ENCODE measurements at places on chromosomes 7 and 10.

DNA sequence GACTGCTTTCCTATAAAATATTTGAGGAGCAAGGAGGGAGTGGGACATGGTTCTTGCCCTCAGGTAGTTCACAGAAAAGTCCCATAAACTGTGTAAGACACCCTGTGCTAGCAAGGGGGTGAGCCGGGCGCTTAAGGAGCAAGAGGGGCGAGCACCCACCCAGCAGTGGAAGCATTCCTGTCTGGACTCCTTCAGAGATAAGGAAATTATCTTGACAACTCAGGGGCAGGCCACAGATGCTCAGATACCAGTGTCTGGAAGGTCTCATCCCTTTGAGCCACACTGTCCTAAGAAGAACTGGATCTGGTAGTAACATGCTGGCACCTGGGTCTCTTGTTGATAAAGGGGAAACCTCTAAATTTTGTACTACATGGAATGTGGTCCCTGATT is 54.1 kb downstream of the DAGLB start:
- no peak for DNase-seq

- DNase-seq, result no peak
These were observed 94.9 kb downstream of the AKR1D1 start for GRCh38 chr7:138170959-138171703.

DNA sequence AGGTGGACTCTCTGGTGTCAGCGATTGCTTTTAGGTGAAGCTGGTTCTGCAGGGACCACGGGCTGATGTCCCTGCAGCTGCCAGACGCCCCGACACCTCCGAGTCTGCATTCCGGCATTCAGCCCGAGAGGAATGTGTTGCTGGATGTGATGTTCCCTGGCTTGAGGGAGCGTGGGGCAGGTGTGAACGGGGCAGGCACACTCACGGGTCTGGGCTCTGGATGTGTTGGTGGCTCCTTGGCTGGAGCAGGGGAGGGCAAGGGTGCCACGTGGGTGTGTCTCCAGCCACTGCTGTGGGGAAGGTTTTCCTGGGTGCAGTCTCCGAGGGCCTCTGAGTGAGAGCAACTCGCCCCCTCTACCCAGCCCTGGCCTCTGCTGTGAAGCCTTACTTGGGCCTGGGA is 140.5 kb downstream of the CAMK1D start:
- DNase-seq, result no peak

- DNase-seq, result no peak
These were observed 52.4 kb downstream of the ABCB1 start for GRCh38 chr7:87548123-87548919.

- no peak for DNase-seq
These were observed 9.5 kb upstream of the UBE3C start for GRCh38 chr7:157129200-157129599.

DNA sequence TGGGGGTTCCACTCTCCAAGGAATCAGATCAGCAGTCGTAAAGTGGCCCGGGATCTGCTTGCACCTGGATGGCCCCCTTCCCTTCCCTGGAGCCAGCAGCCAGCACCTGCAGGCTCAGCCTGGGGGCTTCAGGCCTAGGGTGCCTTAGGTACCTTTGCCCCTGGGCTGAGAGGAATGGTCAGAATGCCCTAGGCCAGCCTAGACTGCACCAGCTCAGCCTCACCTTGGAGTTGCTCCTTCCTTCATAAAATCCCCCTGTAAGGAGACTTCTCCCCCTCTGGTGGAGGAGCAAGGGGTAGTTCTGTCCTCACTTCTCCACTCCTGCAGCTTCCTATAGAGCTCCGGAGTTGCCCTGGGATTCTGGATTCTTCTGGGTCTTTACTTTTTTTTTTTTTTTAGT is 32.4 kb upstream of the LBX1 start:
- no peak for DNase-seq

DNA sequence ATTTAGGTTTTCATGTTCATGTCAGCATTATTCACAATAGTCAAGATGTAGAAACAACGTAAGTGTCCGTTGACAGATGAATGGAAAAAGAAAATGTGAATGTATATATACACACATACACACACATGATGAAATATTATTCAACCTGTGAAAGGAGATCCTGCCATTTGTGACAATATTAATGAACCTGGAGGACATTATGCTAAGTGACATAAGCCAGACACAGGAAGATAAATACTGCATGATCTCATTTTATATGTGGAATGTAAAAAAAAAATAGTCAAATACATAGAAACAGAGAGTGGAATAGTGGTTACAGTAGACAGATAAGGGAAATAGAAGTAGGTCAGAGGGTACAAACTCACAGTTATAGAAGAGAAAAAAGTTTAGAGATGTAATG is 651.1 kb upstream of the MKI67 start:
- DNase-seq, result no peak

DNA sequence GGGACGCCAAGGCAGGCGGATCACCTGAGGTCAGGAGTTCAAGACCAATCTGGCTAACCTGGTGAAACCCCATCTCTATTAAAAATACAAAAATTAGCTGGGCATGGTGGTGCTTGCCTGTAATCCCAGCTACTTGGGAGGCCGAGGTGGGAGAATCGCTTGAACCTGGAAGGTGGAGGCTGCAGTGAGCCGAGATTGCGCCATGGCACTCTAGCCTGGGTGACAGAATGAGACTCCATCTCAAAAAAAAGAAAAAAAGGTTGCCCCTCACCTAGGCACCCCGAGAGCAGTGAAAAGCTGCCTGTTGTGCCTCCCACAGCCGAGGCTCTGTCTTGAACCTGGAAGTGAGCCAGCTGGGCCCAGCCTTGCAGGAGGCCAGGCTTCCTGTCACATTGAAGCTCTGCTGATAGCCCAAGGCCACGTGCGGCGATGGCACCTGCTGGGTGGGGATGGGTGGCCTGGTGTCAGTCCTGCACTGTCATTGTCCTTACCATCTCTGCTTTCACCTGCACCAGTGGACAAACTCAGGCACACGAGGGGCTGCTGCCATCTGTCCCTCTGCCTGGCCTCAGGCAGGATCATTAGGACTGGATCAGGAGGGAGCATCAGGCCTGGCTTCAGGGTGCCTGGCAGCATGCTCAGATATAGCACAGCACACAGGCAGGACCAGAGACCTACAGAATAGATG is 37.8 kb downstream of the DNAJB12 start:
- no peak for DNase-seq

- DNase-seq, result no peak
These were observed 93.4 kb upstream of the ARMC3 start for GRCh38 chr10:22834471-22834870.

GRCh38 chr10:117694190-117694589 is 151.6 kb downstream of the EMX2 start:
- DNase-seq, result no peak

DNA sequence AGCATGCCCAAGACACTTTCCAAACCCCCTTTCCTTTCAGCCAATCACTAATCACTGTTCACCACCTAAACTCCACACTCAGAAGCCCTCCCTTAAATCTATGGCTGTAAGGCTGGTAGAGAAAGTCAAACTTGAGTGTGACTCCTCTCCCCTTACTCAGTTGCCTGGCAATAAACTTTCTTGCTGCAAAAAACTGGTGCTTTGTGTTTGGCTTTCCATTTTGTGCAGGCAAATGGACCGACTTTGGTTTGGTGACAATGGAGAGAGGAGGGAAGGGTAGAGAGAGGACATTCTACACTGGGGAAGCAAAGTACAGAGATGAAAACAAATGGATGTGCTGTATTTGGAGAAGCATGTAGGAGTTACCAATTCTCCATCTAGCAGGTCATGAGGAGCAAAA is 84.9 kb downstream of the SLC25A13 start:
- DNase-seq, result no peak

DNA sequence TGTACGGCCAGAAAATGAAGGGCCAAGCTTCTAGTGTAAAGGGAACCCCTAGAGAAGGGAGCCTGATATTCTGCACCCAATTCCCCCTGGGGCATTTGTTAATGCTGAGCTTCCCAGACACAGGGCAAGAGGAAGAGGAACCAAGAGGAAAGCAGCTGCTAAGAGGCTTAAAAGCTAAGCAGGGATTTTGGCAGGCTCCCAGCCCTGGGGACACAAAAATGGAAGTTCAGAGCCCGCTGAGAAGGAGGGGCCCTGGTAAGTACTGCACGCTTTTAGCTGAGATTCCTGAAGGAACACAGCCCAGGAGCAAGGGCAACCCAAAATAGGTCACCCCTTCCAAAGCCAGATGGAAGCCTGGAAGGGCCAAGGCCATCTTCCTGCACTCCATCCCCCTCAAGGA is 387.3 kb upstream of the MGMT start:
- DNase-seq, result no peak

- DNase-seq, result no peak
These were observed 153.3 kb downstream of the ZMYND11 start for GRCh38 chr10:288316-289200.

DNA sequence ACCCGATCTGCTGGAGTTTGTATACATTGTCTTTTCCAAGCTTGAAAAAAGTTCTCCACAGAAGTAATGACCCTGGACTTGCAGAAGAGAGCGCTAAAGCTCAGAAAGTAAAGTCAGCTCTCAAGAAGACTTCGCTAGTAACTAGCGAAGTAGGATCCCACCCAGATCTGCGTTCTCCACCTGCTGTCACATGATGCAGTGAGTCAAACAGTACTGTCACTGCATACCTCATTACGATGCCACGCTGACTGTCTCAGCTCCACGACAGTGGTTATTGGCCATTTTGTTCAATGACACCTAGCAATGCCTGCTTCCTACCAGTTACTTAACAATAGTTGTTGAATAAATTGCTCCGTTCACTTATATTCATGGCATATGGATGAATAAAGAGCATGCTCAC is 29.7 kb upstream of the SEC61G start:
- peak; percentile 34 for DNase-seq

DNA sequence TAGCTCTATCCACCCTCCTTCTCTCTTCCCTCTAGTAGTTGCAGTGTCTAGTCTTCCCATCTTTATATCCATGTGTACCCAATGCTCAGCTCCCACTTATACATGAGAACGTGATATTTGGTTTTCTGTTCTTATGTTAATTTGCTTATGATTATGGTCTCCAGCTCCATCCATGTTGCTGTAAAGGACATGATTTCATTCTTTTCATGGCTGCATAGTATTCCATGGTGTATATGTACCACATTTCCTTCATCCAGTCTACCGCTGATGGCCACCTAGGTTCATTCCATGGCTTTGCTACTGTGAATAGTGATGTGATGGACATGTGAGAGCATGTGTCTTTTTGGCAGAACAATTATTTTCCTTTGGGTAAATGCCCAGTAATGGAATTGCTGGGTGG is 6.5 kb downstream of the PRSS2 start:
- no peak for DNase-seq

- DNase-seq, result no peak
These were observed 255.5 kb upstream of the CXCL12 start for GRCh38 chr10:44640429-44640828.

DNA sequence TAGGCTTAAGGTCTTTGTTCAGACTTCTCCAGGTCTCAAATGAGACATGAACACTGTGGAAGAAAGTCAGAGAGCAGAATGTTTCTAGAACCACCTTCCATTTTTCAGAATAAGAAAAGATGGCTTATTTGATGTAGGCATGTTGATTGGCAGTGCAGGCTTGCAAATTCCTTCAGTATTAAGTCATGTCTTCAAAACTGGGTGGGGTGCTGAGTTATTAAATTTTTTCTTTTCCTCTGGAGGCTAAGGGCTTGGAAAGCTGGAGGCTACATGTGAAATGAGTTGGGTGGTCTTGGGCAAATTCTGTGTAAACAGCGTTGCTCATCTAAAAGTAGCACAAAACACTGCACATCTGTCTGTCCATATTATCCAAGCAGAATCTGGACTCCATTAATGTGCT is 62.8 kb downstream of the PRTFDC1 start:
- DNase-seq, result no peak

DNA sequence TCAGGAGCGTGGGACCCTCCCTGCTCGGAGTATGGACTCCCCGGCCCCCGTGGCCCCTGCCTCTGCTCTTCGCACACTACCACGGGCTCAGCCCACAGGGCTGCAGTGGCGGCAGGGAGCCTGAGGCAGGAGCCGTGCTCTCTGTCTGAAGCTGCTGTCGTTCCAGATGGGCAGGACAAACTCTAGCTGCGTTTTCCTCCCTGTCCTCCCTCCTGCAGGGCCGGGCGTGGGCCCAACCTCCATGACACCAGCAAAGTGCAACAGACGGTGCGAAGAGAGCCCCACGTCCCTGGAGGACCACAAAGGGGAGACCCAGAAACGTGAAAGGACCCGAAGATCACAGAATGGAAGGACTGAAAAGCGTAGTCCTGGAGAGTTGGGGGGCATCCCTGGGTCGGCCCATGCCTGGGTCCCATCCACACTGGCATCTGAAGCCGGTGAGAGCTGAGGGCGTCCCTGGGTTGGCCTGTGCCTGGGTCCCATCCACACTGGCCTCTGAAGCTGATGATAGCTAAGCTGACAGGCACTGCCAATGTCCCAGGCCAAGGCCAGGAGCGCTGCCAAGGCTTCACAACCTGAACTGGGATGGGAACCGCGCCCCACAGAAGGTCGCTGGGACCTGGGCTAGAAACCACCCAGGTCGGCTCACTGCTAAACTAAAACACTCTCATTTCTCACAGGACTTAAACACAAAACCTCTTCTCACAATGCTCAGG is 267.0 kb downstream of the MAD1L1 start:
- no peak for DNase-seq

DNA sequence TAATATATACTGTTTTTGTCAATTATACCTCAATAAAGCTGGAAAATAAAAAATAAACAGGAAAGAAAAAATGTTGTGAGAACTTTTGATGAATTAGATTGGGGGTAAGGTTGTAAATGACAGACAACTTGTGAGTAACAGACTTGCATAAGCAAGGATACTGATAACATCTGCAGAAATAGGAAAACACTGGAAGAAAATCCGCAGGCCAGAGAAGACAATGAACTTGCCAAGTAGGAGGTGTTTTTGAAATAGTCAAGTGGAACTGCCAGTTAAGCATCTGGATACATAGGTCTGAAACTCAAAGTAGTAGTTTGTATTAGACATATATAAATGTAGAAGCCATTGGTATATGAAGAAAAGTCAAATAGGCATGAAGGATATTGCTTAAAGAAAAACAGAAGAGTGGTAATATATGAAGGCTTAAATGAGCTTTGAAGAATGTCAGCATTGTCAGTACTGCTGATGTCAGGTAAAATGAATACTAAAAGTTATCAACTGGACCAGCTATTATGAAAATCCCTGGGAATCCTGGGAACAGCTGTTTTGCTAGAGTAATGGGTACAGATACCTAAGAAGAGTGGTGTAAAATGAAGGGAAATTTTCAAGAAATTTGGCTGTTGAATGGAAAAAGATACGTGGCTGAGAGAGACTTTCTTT is 58.7 kb downstream of the DNAJC1 start:
- DNase-seq, result no peak

- peak; percentile 86 for DNase-seq
These were observed 57.3 kb upstream of the CCDC71L start for GRCh38 chr7:106717955-106718871.

DNA sequence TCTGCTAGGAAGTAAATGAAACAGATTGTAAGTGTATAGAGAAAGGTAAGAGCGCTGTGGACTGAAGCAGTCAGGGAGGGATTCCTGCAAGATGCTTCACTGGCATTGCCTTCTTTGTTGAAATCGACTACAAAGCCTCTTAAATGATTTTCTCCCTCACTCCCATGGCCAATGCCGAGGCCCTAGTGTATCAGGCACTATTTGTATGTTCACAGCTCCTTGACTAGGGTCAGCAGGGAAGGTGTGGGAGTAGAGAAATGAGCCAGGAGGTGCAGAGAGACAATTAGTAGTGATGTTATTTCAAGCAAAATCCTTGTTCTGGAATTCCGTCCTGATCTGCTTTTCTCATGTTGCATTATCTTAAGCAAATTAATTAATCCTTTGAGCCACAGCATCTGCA is 22.9 kb upstream of the DUSP5 start:
- no peak for DNase-seq

GRCh38 chr10:62433901-62434300 is 59.7 kb downstream of the ZNF365 start:
- DNase-seq, result no peak

- no peak for DNase-seq
These were observed 69.4 kb downstream of the GOLGA7B start for GRCh38 chr10:97919012-97919411.

All from HS-27A (cell line).